ENCODE measurements at places on chromosomes 2 and 18. TPM values are rescaled to one million over a fixed set of nuclear protein-coding genes. Genes with fewer than 3 reads are reported as not detected.

DNA sequence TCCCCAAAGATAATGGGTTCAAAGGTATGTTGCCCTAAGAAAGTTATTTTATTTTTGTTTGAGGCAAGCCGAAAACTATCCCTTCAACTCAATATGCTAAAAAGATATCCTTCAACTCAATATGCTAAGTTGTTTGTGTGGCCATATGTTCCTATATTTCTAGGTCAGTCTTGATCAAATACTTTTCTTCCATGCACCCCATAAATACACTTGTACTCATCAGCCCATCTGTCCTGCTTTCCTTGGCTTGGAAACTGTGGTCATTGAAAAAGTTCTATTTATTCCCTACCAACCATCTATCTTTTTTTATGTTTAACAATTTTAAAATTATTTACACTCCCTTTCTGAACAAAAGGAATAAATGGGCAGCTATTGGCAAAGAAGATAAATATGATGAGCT is 447.7 kb downstream of the NRXN1 start:
- DNase-seq, result no peak
- H3K27me3 ChIP-seq, result no peaks in the 10 kb centered on the region
- no peak overlapping the region for H3K4me3 ChIP-seq

DNA sequence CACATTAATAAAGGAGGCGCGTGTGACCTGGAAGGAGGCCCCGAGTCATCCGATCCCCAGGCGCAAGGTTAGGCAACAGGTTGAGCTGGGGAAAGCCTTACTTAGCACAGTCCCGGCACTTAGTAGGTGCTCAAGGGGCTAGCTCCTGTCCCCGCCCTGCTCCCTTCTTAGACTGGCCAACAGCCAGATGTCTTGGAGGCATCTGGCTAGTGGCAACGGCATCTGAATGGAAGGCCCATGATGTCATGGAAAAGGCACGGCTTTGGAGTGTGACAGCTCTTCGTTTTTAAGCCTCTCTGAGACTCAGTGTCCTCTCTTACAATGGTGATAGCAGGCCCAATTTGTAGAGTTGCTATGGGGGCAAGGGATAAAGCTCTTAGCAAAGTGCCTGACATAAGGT is 258.3 kb downstream of the CYRIA start:
- H3K27me3 ChIP-seq, result no peaks in the 10 kb centered on the region
- no peak overlapping the region for H3K27ac ChIP-seq
- H3K36me3 ChIP-seq, result no peaks in the 10 kb centered on the region
- DNase-seq, result no peak

DNA sequence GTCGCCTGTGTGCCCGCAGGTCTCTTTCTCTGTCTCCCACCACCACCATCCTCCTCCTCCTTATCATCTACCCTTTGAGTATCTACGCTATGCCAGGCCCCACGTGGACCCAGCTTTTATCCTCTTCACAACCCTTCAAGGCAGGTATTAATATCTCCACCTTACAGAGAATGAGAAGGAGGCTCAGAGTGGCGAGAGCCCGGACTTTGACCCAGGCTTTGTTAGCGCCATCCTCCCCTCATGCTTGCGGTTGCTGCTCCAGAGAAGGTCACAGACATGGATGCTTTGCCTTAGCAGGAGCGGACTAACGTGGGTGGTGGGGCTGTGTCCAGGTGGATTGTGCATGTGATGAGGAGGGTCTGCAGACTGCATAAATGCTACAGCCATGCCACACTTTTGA is 119.8 kb downstream of the CELF4 start:
- no peaks in the 10 kb centered on the region for H3K4me1 ChIP-seq
- DNase-seq, result no peak
- no peak overlapping the region for H3K27ac ChIP-seq
- H3K4me3 ChIP-seq, result no peak overlapping the region
- H3K36me3 ChIP-seq, result no peaks in the 10 kb centered on the region

DNA sequence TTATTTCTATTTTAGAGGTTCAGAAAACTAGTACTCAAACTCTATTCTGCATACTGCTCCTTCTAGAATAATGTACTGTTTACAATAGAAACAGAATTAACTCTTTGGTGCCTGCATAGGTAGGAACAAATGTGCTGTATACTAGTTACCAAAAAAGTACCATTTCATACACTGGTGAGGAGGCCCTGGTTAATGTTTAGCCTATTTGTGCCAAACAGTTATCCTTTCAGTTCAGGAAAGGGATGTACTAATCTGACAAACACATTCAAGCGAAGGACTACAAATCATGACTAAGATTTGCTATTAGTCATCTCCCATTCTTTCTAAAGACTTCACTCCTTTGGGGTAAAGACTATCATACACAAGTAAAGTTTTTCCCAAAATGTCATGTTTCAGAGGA is 47.4 kb downstream of the EXOC6B start:
- peaks cover 22% of the 10 kb centered on the region for H3K4me1 ChIP-seq
- H3K27ac ChIP-seq, result no peak overlapping the region
- H3K27me3 ChIP-seq, result no peaks in the 10 kb centered on the region
- no peak for DNase-seq
- no peaks in the 10 kb centered on the region for H3K36me3 ChIP-seq

DNA sequence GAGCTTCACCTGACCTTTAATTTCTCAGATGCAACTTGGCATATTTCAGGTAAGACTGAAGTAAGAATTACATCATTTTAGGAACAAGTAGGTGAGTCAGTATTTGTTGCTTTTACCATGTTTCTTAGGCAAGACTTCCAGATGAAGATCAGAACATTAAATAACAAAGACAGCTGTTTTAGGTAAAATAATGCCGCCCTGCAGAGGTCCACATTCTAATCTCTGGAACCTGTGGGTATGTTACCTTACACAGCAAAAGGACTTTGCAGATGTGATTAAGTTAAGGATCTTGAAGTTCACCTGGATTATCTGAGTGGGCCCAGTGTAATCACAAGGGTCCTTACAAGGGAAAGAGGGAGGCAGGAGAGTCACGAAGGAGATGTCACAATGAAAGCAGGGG is 39.3 kb downstream of the ICOS start:
- H3K27me3 ChIP-seq, result no peaks in the 10 kb centered on the region
- H3K4me1 ChIP-seq, result no peaks in the 10 kb centered on the region
- no peaks in the 10 kb centered on the region for H3K36me3 ChIP-seq
- no peak for DNase-seq
- H3K27ac ChIP-seq, result no peak overlapping the region

DNA sequence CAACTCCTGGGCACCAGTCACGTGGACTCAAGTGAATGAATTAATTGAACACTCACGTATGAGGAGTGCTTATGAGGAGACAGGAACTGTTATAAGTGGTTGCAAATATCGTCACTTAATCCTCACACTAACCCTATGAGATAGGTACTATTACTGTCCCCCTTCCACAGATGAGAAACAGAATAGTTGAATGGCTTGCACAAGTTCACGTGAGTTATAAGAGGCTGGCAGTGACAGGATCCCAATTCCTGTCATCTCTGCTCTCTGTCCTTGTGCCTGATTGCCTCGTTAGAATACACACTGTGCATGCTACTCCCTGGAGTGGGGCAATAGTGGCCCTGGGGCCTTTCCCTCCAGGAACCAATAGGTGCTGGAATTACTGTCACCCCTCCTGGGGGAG is 253.5 kb downstream of the DYSF start:
- no peak overlapping the region for H3K27ac ChIP-seq
- H3K27me3 ChIP-seq, result no peaks in the 10 kb centered on the region
- H3K36me3 ChIP-seq, result no peaks in the 10 kb centered on the region
- no peaks in the 10 kb centered on the region for H3K4me1 ChIP-seq

GRCh38 chr2:47299555-47299954 is 103.4 kb upstream of the MSH2 start:
- H3K4me1 ChIP-seq, result peaks cover 11% of the 10 kb centered on the region
- no peaks in the 10 kb centered on the region for H3K36me3 ChIP-seq
- no peaks in the 10 kb centered on the region for H3K27me3 ChIP-seq
- no peak for DNase-seq
- H3K4me3 ChIP-seq, result no peak overlapping the region

GRCh38 chr18:56570978-56571377 is 67.4 kb downstream of the TXNL1 start:
- H3K27ac ChIP-seq, result no peak overlapping the region
- peaks cover 17% of the 10 kb centered on the region for H3K4me1 ChIP-seq
- H3K27me3 ChIP-seq, result no peaks in the 10 kb centered on the region
- no peak overlapping the region for H3K4me3 ChIP-seq

- DNase-seq, result peak; percentile 82
- H3K4me1 ChIP-seq, result no peaks in the 10 kb centered on the region
- H3K27me3 ChIP-seq, result no peaks in the 10 kb centered on the region
- no peaks in the 10 kb centered on the region for H3K36me3 ChIP-seq
- no peak overlapping the region for H3K4me3 ChIP-seq
- H3K27ac ChIP-seq, result peak overlapping the region; percentile 95
Observed at GRCh38 chr2:26769089-26769761, 5.1 kb downstream of the SLC35F6 start.

GRCh38 chr2:46813020-46813415 is 102.6 kb downstream of the MCFD2 start:
- no peaks in the 10 kb centered on the region for H3K27me3 ChIP-seq
- peaks cover 22% of the 10 kb centered on the region for H3K4me1 ChIP-seq
- peak overlapping the region; percentile 88 for H3K27ac ChIP-seq
- no peak overlapping the region for H3K4me3 ChIP-seq

- H3K4me3 ChIP-seq, result no peak overlapping the region
- no peak overlapping the region for H3K27ac ChIP-seq
- no peak for DNase-seq
- H3K27me3 ChIP-seq, result no peaks in the 10 kb centered on the region
- H3K4me1 ChIP-seq, result no peaks in the 10 kb centered on the region
- no peaks in the 10 kb centered on the region for H3K36me3 ChIP-seq
Observed at GRCh38 chr2:75605770-75606529, 40.6 kb upstream of the MRPL19 start.

CCDC102B gene
- 27.5 TPM for total RNA-seq

CRYGD gene
- not detected for total RNA-seq

ELOA2 gene
- total RNA-seq, result not detected

Measured in tibial nerve (tissue), 4 donors.